ENCODE measurements at places on chromosomes 6 and 20.

- DNase-seq: peak; percentile 30
Observed at GRCh38 chr6:26571592-26572296, 25.0 kb upstream of the ABT1 start.

DNA sequence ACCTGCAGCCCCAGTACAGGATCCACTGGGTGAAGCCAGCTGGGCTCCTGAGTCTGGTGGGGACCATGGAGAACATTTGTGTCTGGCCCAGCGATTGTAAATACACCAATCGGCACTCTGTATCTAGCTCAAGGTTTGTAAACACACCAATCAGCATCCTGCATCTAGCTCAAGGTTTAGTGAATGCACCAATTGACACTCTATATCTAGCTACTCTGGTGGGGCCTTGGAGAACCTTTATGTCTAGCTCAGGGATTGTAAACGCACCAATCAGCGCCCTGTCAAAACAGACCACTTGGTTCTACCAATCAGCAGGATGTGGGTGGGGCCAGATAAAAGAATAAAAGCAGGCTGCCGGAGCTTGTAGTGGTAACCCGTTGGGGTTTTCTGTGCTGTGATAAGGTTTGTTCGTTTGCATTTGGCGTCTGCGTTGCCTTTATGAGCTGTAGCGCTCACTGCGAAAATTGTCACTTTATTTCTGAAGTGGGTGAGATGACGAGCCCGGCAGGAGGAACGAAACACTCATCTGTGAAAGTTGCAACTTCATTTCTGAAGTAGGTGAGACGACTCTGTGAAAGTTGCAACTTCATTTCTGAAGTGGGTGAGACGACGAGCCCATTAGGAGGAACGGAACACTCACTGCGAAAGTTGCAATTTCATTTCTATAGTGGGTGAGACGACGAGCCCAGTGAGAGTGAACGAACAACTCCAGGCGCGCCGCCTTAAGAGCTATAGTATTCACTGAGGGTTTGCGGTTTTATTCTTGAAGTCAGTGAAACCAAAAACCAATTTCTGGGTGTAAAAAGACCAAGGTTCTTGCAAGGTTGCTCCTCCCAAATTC, 31.1 kb downstream of the SERPINB6 start:
- DNase-seq: peak; percentile 84

- DNase-seq: no peak
Observed at GRCh38 chr6:157769776-157770426, 53.1 kb upstream of the SNX9 start.

DNA sequence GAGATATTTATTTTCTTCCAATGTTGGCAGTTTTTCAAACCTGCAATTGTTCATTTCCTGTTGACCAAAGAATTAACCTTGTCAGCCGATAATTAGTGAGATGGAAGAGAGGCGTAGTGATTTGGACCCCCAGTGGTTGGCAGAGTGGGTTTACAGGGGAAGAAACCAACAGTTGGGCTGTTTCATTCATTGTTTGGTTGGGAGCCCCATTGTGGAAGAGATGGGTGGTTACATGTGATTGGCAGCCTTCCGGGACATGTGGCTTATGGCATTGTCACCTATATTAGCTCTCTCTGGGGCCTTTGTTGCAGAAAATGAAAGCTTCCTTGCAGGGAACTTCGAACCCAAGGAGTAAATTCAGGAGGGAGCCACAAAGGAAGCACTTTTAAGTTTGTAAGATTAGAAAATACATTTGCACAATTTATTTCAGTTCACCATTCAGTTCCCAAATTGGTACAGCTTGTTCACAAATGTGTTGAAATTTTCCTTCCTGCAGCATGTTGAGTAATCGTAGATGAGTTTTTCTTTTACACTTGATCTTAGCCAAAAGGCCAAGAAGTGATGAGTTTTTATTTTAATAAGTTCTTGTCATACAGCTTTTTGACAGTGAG, 50.3 kb upstream of the CDKAL1 start:
- DNase-seq: no peak

DNA sequence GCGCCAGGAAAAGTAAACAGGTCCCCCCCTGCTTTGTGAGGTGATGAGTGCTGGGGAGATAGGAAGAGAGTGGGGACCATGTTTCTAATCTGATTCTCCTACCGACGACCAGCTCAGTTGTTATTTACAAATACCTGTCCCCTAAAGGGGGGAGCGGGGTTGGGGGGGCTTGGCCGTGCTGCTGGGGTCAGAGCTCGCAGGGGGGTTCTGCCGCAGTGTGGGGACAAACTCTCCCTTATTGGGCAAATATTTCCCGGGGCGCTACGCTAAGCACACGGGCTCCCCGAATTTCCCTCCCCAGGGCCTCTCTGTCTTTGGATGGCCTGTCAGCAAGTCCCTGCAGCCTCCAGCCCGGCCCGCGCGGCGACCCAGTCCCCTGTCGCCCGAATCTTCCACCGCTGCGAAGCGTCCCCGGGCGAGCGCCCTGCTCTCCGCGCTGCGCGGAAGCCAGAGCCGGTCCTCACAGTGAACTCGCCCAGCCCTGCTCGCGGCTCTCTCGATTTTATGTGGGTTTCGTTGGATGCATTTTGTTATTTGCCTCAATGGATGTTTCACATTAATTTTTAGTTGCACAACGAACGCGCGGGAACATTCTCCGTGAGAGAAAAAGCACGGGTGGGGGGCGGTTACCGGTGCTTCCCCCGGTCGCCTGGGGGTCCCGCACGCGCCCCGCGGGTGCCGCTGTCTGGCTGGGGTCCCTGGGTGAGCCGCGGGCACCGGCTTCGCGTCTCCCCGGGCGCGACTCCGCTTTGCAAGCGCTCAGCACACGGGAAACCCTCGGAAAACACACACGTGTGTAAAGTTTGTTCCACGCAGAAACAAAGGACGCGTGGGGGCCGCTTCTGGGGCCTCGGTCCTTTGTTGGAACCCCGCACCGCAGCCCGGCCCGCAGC, 1.5 kb upstream of the STX16 start:
- DNase-seq: peak; percentile 37

GRCh38 chr6:14442242-14442641, 324.7 kb downstream of the CD83 start:
- no peak for DNase-seq

GRCh38 chr20:17972121-17972520, 3.3 kb downstream of the MGME1 start:
- no peak for DNase-seq

DNA sequence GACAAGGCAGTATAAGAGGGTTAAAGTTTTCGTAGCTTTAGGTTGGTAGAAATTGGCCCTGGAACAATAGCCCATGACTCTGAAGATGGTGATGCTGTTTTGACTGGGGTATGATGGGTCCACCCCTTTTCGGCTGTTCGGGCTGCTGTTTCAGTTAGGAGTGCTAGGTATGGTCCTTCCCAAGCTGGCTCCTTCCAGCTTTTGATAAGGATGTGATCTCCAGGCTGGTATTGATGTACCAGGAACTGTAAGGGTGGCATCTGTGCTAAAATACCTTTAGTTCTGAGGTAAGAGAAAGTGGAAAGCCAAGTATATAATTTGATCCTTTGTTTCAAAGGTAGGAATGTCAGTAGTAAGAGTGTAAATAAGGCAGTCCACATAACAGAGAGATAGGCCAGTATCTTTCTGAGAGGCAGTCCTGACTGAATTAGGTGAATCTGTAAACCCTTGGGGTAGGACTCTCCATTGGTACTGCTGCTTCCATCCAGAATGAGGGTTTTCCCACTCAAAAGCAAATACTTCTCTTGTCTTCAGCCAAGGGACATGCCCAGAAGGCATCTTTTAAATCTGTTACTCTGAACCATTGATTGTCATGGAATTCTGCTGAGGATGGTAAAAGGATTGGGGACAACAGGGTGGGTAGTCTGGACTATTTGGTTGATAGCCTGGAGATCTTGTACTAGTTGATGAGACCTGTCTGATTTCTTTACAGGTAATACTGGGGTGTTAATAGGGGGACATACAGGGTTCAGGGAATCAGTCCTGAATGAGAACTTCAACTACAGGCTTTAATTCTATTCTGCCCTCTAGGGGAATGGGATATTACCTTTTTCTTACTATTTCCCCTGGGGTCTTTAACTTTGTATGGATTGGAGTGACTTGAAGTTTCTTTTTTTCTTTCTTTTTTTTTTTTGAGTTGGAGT, 6.1 kb upstream of the ZNFX1 start:
- DNase-seq: no peak

GRCh38 chr20:37397076-37397953, 51.4 kb downstream of the SRC start:
- DNase-seq: no peak

- DNase-seq: no peak
Observed at GRCh38 chr20:48834278-48834677, 6.5 kb upstream of the PREX1 start.

- DNase-seq: no peak
Observed at GRCh38 chr20:20358801-20359200, 9.1 kb upstream of the INSM1 start.

DNA sequence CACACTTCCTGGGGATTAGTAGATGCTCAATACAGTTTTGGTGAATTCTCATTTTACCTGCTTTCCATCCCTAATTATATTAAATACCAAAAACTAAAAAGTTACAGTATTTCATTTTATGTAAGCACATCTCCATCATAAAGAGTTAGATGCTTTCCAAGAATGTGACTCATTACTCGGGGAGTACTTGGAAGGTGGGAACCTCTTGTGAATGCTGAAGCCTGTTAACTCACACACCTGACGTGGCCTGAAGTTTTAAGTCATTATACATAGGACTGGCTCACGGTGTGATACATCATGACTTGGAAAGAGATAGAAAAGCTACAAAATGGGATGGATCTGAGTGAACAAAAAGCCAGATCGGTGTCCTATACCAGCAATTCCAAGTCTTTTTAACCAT, 2.2 kb upstream of the OSER1 start:
- no peak for DNase-seq

- no peak for DNase-seq
Observed at GRCh38 chr6:128446497-128446896, 73.9 kb downstream of the PTPRK start.
